Osteocyte (in vitro differentiated cells): ENCODE measurements at places on chromosomes 5 and 9. TPM values are rescaled to one million over a fixed set of nuclear protein-coding genes. Genes with fewer than 3 reads are reported as not detected.

Gene INSYN2B
- 2.7 and 3.1 TPM in 2 replicates for total RNA-seq

Gene KIF24
- 1.4 and 1.5 TPM in 2 replicates for total RNA-seq

GRCh38 chr5:137636099-137636498 is 99.8 kb downstream of the KLHL3 start:
- no peak for DNase-seq

- DNase-seq, result no peak
These were observed 126.7 kb upstream of the SHB start for GRCh38 chr9:38195737-38196161.

GRCh38 chr9:125906144-125906543 is 159.0 kb downstream of the PBX3 start:
- no peak for DNase-seq

GRCh38 chr5:57937025-57937424 is 454.4 kb upstream of the ACTBL2 start:
- no peak for DNase-seq
